ENCODE measurements at places on chromosomes 2 and 18.
A peak's percentile ranks its signal among the peaks of the same experiment; 100 is the strongest.

DNA sequence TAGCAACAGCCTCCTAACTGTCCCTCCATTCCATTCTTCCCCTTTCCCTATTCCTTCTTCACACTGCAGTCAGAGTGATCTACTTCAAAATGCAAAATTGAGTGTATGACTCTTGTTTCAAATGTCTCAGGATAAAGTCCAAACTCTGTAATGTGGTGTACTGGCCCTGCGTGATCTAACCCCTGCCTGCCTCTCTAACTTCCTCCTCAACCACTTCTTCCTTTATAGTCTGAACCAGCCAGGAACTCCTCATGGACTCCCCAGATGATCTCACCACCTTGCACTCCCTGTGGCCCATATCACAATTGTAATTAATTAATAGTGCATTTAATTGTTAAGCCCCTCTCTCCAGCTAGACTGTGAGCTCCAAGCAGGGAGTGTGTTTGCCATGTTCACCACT, 3.1 kb upstream of the B3GNT2 start:
- no peak for DNase-seq

DNA sequence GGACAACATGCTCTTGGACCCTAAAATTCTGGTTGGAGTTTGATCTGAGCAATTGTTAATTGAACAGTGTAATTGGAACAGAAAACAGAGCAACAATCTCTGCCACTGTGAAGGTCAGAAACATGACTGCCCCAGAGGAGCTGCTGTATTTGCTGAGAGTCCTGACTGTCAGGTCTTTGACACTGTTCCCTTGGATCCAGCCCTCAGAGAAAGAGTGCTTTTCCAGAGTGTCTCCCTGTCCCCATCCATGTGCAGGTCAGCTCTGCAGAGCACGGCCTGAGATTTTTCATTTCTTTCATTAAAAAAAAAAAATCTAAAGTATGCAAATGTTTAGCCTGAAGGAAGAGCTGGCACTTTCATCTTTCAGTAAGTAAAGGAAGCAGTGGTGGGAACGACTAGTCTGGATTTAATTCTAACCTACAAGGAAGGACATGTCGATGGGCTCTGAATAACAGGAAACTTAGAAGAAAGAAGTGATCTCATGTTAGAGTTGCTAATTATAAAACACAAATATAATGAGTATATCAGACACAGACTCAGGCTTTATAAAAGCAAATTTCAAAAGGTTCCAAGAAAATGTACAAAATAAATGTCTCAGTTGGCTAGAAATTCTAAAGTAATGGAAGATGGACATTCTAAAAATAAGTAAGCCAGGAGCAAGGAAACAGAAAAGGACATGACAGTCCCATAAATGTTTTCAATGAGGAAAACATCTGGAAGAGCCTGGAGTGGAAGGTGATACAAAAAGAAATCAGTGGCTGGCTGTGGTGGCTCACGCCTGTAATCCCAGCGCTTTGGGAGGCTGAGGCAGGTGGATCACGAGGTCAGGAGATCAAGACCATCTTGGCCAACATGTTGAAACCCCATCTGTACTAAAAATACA, 876.5 kb downstream of the EPHA4 start:
- no peak for DNase-seq

- DNase-seq = no peak
Measured at GRCh38 chr2:100043891-100044255, 98.5 kb downstream of the AFF3 start.

GRCh38 chr2:36516136-36516870, 81.7 kb downstream of the FEZ2 start:
- DNase-seq = no peak

GRCh38 chr18:75200605-75201280, 8.2 kb downstream of the PTGR3 start:
- no peak for DNase-seq

DNA sequence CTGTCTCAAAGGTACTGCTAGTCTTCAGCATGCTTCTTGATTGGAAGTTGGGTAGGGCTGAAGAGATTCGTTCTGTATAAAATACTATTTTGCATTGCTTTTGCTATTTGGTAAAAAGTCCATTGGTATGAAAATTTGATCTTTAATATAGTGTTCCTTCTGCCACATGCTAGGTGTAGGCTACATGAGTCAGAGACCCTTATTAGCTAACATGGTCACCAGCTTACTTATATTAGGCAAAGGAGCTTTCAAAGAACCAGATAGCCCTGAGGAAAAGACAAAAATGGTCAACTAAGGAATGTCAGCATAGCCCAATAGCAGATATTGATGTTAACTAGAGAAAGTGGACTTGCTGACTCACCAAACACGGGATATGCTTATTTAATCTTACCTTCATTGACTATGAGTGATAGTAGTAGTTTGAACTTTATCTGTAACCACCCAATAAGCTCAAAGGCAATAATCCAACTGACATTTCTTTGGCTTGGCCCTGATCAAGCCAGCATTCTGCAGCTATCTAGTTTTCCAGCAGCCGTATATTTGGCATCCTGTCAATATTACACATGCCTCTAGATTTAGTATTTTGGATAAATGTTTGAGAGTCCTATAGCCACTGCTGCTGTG, 110.0 kb downstream of the TPGS2 start:
- DNase-seq = no peak

DNA sequence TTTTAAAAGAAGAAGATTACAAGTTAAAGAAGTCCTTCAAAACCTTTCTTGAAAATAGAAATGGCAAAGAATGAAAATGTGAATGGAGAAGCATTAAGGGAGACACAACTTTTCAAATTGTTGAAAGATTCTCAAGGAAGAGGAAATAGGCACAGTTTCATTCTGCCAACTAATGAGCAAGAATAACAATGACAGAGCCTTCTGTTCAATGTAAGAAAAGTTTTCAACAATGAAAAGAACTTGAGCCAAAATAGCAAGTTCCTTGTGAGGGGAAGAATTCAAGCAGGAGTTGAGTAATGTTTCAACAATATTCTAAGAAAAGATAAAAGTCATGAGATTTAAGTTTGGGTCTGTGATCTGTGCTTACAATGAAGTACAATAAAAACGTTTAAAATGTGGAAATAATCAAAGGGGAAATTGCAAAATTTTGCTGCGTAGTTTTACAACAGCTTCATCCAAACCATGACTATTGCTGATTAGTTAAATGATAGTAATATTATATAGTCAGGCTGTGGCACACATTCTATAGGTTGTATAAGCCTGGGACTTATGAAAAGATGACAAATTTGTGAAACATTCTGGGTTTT, 122.6 kb downstream of the METTL4 start:
- no peak for DNase-seq

DNA sequence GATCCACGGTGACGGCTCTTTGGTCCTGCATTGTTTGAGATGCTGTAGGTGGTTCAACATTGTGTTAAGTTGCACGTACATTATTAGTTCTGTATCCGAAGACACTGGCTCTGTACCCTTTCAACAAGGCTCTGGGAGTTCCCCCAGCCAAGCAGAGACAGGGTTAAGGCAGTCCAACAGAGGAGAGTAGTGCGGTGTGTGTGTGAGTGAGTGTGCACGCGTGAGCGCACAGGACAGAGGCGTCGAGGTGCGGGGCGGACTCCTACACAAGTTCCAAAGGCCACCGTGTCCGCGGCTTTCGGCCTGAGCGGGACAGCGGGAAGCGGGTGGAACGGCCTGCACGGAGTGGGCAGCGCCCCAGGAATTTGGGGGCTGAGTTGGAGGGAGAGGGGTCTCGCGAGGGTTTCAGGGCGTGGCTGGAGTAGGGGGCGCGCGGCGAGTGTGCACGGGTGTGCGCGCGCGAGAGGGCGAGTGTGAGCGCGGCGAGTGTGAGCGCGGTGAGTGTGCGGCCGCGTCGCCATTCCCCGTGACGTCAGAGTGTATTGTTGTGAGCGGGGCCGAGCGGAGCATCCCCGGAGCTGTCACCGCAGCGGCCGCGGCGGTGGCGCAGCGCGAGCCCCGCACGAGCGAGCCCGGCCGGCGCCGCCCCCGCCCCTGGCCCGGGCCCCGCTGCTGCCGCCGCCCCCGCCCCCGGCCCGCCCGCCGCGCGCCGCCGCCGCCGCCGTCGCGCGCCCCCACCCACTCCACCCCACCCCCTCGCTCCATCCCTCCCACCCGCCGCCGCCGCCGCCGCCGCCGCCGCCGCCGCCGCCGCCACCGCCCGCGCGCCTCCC, at the start of gene ASXL3:
TSS of gene ASXL3 (plus strand) at position 535 of the 833 bp plus-strand sequence. CDS start 413 bp downstream, outside the sequence.
- DNase-seq = no peak

- peak; percentile 32 for DNase-seq
Measured at GRCh38 chr2:190277234-190278112, 42.2 kb downstream of the HIBCH start.

DNA sequence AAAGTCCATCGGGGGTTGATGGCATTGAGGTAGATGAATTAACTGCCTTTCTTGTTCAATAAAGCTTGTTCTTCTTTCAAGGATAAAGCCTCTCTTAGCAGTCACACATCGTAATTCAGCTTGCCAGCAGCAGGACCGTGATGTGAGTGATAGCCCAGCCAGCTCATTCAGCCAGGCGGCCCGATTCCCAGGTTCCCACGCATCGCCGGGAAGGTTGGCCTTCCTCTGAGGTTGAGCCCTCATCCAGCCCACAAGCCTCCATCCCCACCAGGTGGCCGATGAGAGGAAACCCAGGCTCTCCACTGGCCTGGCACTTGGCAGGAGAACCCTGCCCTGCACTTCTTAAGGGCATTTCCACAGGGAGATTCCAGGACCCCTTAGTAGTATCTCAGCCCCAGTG, 4.7 kb downstream of the AGAP1 start:
- DNase-seq = no peak

DNA sequence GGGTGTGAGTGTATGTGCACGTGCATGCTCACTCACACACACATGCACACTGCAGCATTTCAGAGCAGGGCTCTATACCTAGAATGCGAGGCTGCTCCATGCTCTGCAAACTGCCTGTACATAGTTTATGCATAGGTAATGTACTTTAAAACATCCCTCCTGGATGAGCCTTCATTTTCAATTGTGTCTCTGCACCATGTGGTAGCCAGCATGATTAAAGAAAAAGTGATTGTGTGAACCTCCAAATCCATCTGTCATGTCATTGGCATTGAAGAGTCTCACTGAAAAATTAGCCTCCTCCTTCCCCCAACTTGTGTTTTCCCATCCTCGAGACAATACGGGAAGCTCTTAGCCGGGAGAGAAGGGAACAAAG, 120.9 kb upstream of the SPATS2L start:
- DNase-seq = no peak

GRCh38 chr2:201707753-201708152, 9.3 kb upstream of the MPP4 start:
- DNase-seq = no peak

GRCh38 chr2:133317178-133317577, 251.1 kb downstream of the NCKAP5 start:
- no peak for DNase-seq

DNA sequence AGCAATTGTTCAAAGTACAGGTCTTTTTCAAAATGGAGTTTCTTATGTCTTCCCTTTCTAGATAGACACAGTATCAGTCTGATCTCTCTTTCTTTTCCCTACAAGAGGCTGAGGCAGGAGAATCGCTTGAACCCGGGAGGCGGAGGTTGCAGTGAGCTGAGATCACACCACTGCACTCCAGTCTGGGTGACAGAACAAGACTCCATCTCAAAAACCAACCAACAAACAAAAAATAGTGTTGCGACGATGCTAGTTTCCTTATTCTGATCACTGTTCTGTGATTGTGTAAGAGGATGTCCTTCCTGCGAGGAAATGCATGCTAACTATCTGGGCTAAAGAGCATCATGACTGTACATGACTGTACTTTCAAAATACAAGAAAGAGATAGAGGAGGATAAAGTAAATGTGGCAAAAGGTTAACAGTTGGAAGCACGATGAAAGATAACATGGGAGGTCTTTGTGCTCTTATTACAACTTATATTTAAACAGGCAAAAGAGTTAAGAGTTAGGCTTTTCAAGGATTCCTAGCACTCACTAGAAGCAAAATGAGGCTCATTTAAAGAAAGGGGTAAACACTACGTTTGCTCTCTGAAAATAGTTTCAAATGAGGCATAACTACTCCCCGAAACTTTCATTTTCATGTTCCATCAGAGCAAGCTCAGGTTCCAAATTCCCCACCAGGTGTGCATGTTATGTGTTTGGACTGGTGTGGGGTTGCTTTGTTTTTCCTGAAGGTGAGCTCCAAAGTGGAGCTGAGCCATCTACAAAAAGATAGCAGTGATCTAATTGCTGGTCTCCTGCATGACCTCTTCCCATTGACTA, 23.8 kb downstream of the SOWAHC start:
- DNase-seq = no peak

GRCh38 chr2:195505701-195506100, 151.3 kb upstream of the SLC39A10 start:
- no peak for DNase-seq

DNA sequence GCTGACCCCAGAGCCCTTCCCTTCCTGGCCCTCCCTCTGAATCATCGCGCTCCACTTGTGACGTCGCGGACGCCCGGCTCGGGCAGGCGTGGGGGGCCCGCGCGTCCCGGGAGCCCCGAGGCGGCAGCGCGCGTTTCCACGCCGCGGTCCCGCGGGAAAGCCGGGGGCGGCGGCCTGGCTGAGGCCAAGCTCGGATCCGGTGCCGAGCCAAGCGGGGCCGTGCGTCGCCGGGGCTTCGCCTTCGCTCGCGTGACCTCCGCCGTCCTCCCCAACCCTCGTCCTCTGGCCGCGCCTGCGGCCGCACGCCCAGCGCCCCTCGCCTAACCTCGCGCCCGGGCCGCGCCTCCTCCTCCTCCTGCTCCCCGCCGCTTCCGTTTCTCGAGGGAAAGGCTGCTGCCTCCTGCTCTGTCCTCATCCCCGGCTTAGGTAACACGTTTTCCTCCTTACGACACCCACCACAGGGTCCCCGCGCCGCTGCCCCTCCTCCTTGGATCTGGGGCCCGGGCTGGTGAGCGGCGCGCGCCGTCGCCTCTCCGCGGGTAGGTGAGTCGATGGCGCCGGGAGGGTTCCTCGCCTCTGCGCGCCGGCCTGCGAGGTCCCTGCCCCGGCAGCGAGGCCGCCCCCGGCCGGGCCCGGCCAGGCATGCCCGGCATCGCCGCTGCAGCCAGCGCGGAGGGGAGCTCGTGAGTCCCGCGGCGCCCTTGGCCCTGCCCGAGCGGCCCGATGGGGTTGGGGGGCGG, at the start of gene INPP1:
TSS of gene INPP1 (plus strand) at position 54 of the 740 bp plus-strand sequence. CDS start 16,514 bp downstream, outside the sequence.
- DNase-seq = peak; percentile 54

- DNase-seq = no peak
Measured at GRCh38 chr18:48308027-48308635, 101.1 kb downstream of the ZBTB7C start.

DNA sequence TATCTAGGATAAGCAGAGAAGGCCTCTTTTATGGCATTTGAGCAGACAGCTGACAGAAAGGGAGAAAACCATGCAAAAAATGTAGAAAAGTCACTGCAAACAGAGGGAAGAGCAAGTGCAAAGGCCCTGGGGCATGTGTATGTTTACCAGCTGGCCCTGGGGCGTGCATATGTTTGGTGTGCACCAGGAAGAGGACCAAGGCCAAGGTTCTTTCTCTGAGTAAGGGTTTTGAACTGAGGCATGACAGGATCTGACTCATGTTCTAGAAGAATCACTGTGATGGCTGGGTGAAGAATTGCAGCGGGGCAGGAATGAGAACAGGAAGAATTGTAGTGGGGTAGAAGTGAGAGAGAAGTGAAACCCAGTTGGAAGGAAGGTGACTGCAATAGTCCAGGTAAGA, 69.6 kb downstream of the STEAP3 start:
- no peak for DNase-seq

DNA sequence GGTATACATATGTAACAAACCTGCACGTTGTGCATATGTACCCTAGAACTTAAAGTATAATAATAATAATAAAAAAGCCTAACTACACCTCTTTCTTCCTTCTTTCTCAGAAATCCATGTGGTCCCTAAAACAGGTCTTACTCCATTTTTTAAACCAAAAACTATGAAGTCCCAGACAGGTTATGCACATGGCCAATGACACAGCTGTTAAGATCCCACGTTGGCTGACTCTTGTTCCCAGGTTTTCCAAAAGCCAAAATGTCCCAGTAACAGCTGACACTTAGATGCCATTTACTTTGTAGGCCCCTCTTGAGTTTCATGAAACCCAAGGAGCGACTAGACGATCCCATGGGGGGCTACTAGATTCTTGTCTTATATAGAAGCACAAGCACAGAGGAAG, 97.0 kb downstream of the KCNF1 start:
- DNase-seq = no peak

Measured in activated CD8-positive, alpha-beta T cell treated with anti-CD3 and anti-CD28 coated beads, Interleukin-2, amount 10 ng/mL, durations not matched to agents 7 days and 5 days (primary cell).